ENCODE measurements at places on chromosomes 4 and X. TPM values are rescaled to one million over a fixed set of nuclear protein-coding genes. Genes with fewer than 3 reads are reported as not detected.

Gene CCDC158
- total RNA-seq, result not detected

DNA sequence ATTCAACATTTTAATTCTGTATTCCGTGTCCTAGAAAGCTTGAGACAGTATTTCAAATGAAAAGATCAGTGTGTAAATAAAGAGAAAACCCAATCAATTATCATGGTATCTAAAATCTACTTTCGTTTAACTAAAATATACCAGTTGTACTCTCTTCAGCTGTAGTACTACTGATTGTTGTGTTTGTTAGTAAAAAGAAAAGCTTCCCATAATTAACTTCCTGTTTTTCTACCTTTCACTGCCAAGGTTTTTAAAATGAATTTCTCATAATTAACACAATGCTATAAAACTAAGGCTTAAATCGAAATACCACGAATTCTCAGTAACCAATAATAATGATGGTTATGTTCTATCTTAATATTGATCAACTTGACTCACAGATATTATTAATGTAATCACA is 37.4 kb downstream of the PPP3CA start:
- no peak for DNase-seq

DNA sequence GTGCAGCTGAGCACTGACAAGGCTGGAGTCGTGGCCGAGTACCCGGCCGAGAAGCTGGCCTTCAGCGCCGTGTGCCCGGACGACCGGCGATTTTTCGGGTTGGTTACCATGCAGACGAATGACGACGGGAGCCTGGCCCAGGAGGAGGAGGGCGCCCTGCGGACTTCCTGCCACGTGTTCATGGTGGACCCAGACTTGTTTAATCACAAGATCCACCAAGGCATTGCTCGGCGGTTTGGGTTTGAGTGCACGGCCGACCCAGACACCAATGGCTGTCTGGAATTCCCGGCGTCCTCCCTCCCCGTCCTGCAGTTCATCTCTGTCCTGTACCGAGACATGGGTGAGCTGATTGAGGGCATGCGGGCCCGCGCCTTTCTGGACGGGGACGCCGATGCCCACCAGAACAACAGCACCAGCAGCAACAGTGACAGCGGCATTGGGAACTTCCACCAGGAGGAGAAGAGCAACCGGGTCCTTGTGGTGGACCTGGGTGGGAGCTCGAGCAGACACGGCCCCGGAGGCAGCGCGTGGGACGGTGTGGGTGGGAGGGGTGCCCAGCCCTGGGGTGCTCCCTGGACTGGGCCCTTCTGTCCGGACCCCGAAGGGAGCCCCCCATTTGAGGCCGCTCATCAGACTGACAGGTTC is 24.3 kb downstream of the RGS12 start:
- DNase-seq, result no peak

GRCh38 chr4:91596718-91597117 is 707.0 kb upstream of the GRID2 start:
- DNase-seq, result no peak

GRCh38 chrX:149807747-149808458 is 26.2 kb downstream of the MAGEA9 start:
- no peak for DNase-seq

DNA sequence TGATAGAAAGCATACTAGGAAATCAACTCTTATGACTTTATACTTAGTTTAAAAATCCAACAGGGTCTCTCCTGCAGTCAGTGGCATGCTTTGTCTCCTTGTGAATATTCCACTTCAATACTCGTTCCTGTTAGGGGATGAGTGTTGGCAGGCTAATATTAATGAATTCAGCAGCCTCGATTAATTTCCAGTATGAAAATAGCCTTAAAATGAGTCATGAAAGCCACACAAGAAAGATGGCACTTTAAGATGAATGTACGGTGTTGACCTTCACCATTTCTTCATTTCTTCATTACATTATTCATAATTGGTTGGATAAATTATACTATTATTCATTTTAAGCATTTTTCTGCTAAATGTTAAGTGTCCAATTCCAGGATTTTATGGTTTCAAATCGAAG is 29.2 kb downstream of the GABRB1 start:
- DNase-seq, result no peak

DNA sequence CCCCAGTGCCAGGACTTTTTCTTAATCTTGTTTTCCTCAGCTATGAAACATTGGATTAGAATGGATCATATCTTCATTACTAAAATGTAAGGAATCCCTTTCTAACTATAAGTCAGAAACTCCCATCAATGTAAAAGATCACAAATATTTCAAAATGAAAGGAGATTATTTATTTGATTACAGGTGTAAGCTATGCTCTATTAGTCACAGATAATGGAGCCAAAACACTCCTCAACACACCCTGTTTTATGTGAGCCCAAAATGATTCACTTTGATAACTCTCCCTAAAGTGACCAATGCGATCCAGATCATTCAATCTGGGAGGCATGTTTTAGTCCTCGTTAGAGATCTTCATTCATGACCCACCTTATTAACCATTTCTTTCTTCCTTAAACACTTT is 566.7 kb upstream of the TENM3 start:
- DNase-seq, result no peak

GRCh38 chrX:40314070-40314469 is 216.3 kb upstream of the BCOR start:
- DNase-seq, result no peak

GRCh38 chr4:80790152-80790551 is 240.4 kb upstream of the BMP3 start:
- no peak for DNase-seq

GRCh38 chr4:81723927-81724587 is 252.3 kb upstream of the RASGEF1B start:
- DNase-seq, result peak; percentile 63

DNA sequence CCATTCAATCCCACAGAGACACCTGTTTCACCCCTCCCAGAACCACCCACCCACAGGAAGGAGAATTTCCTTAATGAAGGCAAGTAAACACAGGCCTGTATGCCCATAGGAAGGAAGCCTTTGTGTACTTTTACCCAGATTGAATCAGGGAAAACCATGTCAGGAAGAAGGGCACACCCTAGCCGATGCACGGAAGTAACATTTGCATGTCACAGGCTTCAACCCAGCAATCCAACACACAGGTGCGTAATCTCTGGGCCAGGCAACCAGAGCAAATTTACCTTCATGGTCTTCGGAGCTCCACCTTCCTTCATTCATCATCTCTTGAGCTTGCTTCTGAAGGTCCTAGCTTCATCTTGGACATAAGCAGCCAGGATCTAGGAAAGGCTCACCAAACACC is 206.3 kb downstream of the SHROOM3 start:
- DNase-seq, result peak; percentile 53

Gene C4orf51
- total RNA-seq, result not detected

GRCh38 chr4:27684610-27685011 is 824.0 kb downstream of the STIM2 start:
- peak; percentile 57 for DNase-seq

DNA sequence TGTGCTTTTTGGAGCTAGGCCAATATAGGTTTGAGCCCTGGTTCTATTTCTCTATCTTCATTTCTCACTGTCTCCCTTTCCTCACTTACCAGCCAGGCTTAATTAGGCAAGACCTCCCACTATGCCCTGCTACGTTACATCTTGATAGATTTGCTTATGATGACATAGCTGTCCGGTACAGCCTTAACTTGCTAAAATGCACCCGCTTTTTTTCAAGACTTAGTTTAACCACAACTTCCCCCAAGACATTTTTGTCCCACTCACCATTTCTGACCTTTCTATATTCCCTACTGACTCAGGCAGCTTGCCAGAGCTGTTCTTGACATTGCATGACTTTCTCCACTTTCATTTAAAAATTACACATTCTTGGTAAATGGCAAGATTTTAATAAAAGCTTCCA is 152.6 kb downstream of the MID1 start:
- no peak for DNase-seq

- no peak for DNase-seq
Measured at GRCh38 chr4:133741766-133742165, 459.8 kb downstream of the PABPC4L start.

Gene MAGEB6B
- not detected for total RNA-seq

GRCh38 chr4:128649575-128650205 is 159.8 kb upstream of the JADE1 start:
- no peak for DNase-seq

- DNase-seq, result no peak
Measured at GRCh38 chrX:111035256-111035655, 60.7 kb upstream of the PAK3 start.

Gene RGN
- total RNA-seq, result 1.3 TPM

GRCh38 chr4:147725673-147726072 is 6.2 kb upstream of the ARHGAP10 start:
- DNase-seq, result no peak

GRCh38 chr4:19684084-19684483 is 567.6 kb upstream of the SLIT2 start:
- DNase-seq, result no peak

Gene TMEM154
- total RNA-seq, result 1.4 TPM

Gene TMEM129
- total RNA-seq, result 19.8 TPM

Measured in stomach (tissue), 19 donors.